ENCODE measurements at places on chromosomes 6 and 20.

DNA sequence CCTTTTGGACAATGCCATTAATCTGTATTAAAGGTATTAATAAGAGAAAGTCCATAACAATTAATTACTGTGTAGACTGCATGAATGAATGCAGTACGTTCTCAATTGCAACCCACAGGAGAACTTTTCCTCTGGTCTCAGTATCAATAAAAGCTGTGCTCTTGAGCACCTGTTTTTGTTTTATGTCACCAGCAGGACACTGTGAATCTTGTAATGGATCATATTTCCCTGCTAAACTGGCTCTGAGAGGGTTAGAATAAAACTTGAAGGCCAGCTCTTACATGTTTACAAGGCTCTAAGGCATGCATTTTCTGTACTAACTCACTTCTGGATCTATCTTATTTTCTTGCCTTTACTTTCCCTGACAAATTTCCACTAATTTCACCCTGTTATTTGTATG lies 214.3 kb upstream of the PLN start:
- no peak for DNase-seq

- DNase-seq: no peak
Observed at GRCh38 chr6:150606168-150606591, 6.5 kb downstream of the PLEKHG1 start.

DNA sequence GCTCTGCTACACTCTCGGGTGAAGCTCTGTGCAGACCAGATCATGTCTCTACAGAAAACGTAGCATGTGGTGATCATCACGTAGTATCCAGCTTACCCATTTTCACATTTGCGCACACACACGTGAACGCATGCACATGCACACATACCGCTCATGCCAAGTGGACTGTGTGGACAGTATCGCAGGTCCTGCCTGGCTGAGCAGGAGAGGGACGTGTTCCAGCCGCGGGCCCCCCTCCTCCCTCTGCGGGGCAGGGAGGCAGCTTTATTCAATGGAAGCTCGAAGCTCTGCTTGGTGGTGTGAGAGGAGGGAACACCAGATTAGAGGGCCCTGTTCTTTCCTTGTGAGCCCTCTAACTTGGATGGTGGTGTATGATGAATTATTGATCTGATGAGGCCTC lies 51.1 kb downstream of the CDH26 start:
- DNase-seq: no peak

GRCh38 chr6:14026831-14027539 lies 90.6 kb upstream of the CD83 start:
- no peak for DNase-seq

- DNase-seq: no peak
Observed at GRCh38 chr6:48826152-48826515, 636.9 kb downstream of the MMUT start.

All from stimulated activated CD8-positive, alpha-beta memory T cell treated with anti-CD3 and anti-CD28 coated beads, Interleukin-4, amount 100 ng/mL, for 4 hours (primary cell).